ENCODE measurements at places on chromosomes 4 and X. TPM values are rescaled to one million over a fixed set of nuclear protein-coding genes. Genes with fewer than 3 reads are reported as not detected.

GRCh38 chrX:7314425-7314824 is 166.5 kb upstream of the PUDP start:
- no peak for DNase-seq

GRCh38 chr4:75745721-75746199 is 21.4 kb downstream of the USO1 start:
- DNase-seq: no peak

DNA sequence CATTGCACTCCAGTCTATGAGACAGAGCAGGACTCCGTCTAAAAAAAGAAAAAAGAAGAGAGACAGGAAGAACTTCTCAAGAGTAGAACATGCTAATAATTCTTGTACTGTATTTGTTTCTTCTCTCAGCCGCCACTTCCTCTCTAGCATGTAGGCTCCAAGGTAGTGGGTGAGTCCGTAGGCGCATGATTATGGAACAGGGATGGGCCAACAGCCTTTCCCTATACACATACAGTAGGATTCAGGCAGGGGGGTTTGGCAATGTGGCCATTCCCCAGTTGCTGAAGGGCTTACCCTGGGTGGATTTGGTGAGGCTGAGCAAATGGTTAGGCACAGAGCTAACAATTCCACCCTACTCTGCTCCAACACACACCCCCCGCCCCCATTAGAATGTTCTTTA is 35.0 kb upstream of the APLN start:
- DNase-seq: no peak

SGMS2 gene
- not detected for total RNA-seq

- no peak for DNase-seq
Observed at GRCh38 chr4:107044170-107044569, 8.1 kb upstream of the DKK2 start.

PROM1 gene
- 1.4 TPM for total RNA-seq

CORIN gene
- total RNA-seq: not detected

GRCh38 chr4:101067383-101067782 is 279.9 kb downstream of the PPP3CA start:
- no peak for DNase-seq

DNA sequence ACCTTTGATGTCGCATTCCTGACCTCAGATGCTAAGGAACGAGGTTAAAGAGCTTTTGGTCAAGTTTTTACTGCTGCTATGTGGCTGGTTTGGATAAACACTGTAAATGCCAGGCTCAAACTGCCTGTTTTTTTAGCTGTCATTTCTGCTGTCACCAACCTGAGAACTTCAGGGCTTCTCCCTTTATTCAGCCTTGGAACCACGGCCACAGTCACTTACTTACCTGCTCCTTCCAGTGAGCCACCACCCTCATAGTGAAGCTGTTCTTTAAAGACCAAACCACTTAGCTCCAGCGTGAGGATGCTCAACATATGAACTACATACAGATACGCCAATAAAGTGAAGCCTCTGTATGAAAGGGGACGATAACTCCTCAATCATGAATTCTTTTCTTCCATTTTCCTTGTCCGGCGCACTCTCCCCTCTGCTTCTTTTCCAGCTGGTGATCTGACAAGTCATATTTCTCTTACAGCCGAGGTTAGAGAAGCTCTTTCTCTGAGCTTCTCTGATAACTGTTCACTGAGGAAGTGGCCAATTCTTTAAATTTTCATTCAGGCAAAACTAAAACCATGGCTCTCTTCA is 152.8 kb upstream of the ANK2 start:
- DNase-seq: no peak

DNA sequence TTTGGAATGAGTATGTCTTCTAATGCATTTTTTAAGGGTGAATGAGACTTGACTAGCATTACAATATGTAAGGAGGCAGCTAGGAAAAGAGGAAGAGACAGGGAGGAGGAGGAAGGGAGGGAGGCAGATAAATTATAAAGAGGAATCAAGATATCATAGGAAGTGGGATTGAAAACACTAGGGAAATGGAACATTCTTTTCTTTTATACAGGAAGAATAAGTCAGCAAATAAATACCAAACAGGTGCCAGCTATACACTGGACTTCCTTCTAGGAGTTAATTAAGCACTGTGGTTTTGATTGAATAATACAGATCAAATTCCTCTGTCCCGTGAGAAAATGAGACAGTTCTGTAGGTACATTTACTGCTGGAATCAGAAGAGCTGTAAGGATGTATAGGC is 78.6 kb downstream of the PACRGL start:
- no peak for DNase-seq

BMX gene
- not detected for total RNA-seq

SATL1 gene
- not detected for total RNA-seq

DNA sequence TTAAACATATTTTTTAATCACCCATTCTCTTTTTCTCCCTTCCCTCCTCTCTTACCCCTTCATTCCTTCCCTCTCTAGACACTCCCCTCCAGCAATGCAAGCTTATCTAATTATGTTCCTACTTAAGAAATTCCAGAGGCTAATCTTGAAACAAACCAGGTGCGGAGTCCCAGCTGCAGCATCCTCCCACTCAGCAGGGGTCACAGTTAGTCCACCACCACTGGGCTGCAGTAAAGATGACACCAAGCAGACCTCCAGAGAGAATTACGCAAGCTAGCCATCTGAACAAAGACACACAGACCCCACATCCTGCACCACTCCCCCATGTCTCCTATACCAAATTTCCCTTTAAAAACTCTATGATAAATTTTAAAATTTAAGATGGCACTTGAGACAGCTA is 13.9 kb upstream of the SEC24B start:
- no peak for DNase-seq

DNA sequence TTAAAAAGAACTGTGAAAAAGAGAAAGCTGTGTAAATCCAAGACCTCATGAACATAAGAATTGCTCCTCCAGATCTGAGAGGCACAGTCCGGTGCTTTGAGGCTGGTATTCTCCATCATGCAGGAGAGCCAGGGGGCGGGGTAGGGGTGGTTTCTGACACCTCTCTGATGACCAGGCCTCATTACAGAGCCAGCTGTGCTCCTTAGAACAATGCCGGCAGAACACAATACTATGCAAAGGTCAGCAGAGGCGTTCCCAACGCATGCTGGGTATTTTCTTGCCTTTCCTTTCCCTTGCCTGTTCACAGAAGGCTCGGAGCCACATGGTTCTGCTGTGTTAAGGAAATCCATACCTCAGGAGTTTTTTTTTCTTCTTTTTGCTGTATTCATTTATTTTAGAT is 91.2 kb upstream of the SOD3 start:
- no peak for DNase-seq

GRCh38 chr4:145177906-145178538 is 2.4 kb downstream of the OTUD4 start:
- no peak for DNase-seq

DNA sequence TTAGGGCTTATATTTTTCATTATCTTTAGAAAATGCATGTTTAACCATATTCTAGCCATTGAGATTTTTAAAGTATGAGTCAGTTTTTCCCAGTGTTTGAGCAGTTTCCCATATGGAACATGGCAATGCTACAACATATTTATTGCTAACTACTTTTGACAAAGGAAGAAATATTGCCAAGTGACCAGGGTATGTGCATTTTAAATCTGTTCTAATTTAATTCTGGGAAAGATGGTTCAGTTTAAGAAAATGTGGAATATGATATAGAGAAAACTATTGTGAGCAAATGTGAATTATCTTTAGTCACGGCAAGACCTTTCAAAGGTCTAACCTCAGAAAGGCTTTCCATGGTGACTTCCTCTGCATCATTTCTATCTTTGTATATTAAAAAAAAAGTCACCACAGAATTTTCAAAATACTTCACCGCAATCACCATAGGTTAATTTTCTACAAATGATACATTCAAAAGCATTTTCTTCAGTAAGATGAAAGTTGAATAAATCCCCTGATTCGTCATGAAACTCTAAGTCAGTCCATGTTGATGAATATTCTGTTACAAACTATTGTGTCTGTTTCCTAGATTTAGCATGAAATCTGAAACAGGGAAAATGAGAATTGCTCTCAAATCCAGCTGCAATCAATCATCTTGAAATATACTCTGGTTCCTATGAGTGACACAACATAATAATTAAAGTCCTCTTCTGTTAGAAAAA is 2349.0 kb upstream of the TENM3 start:
- no peak for DNase-seq

SAT1 gene
- 258 TPM for total RNA-seq

DNA sequence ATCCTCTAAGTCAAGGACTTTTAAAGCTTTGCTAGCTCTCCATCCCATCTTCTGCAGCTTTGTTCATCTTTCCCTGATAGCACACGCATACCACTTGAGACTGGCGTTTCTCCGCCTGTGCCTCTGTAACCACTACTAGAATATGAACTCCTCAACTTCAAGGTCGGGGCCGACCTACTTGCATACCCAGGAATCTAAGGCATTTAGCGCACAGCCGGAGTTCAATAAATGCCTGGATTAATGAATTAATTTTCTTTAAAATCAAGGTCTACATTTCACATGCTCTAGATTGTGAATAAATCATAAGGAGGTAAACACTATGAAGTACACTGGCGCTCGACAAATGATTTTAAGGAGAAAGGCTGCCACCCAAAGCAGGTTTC is 89.3 kb downstream of the HNRNPD start:
- no peak for DNase-seq

- no peak for DNase-seq
Observed at GRCh38 chr4:144574000-144574399, 72.0 kb upstream of the HHIP start.

DNA sequence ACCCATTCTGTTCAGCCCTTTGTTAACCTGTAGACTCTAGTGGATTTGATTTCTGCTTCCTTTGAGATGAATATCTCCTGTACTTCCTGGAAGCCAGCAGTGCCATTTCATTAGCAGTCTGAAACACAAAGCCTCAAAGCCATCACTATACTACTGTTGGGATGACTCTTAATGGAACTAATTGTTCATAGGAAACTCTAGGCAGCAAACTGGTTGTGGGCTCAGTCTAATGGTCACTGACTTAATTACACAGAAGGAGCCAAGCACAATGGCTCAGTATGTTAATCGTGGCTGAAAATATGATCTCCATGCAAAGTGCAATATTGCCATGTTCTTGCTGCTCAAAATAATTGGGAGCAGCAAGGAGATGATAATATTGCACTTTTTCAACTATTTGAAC is 262.3 kb downstream of the ARHGAP24 start:
- no peak for DNase-seq

DNA sequence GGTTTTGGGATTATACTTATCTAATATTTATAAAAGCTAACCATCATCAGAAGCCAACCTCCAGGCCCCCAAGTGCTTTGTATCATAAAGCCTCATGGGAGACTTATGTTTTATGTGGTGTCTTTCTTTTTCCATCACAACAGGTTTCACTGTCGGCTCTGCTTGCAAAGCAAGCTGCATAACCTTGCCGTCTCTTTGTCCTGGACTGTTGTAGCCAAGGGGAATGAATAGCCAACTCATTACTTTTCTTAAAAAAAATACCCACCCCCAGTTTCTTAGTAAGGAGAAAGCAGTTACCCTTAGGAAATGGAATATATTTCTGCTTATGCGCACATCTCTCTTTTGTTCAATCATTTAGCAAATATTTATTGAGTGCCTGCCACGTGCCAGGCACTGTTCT is 40.7 kb downstream of the FAM184B start:
- no peak for DNase-seq

NAA11 gene
- total RNA-seq: not detected

TXK gene
- total RNA-seq: 70.1 TPM

- DNase-seq: no peak
Observed at GRCh38 chrX:31420711-31421151, 348.9 kb upstream of the FTHL17 start.

- DNase-seq: no peak
Observed at GRCh38 chrX:68931345-68931744, 102.5 kb downstream of the EFNB1 start.

All from T-cell (primary cell).